ENCODE measurements at places on chromosomes 13 and 19. TPM values are rescaled to one million over a fixed set of nuclear protein-coding genes. Genes with fewer than 3 reads are reported as not detected.
A peak's percentile ranks its signal among the peaks of the same experiment; 100 is the strongest.

DNA sequence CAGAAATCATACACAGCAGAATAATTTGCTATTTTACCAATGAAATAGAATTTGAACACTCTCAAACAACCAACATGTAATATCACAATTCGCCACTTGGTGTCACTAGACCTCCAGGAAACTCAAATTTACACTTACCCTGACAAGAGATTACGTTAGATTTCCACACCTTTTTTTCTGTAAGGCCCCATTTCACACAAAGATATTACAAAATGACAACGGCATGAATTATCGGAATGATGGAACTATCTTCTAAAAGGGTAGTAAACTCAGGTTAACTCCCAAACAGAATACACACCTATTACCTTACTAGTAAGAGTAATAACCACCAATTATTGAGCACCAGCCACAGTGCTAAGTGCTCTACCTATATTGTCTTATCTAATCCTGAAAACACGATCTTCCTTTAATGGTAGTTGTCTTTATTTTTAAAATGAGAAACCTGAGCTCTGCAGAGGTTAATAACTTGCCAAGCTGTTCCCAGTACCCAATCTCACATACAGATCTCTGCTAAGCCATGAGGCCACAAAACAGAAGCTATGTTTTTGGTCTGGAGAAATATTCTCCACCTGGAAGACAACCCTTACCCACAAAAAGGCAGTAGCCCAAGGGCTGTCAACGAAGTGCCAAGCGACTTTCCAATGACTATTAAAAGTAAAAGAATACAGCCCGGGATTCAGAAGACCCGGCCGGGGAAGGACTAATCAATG lies 152.4 kb downstream of the DCLK1 start:
- DNase-seq = peak; percentile 66

DNA sequence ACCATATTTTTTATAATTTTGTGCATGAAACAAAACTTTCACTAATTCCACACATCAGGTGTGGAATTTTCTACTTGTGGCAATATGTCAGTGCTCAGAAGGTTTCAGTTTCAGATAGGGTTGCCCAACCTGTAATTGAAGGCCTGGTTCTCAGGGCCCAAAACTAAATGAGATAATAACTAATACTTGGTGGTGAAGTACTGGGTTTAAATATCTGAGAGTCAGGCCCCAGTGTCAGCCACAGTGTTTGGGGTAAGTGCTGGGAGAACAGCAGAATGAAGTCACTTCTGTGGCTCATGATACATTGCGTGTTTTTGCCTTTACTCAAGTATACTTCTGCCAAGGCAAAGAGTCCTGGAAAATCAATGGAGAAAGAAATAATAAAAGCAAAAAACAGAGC lies 5.6 kb downstream of the SAFB start:
- DNase-seq = no peak

GRCh38 chr13:40776681-40777165 lies 5.7 kb upstream of the MRPS31 start:
- DNase-seq = no peak

F7 gene
- polyA plus RNA-seq = 4.3 TPM

- no peak for DNase-seq
These were observed 123.1 kb downstream of the TUBA3C start for GRCh38 chr13:19058566-19058965.

GRCh38 chr13:41615528-41615855 lies 158.1 kb downstream of the RGCC start:
- no peak for DNase-seq

GRCh38 chr13:82815791-82816190 lies 1066.5 kb downstream of the SLITRK1 start:
- no peak for DNase-seq

GRCh38 chr13:31204592-31204991 lies 4.8 kb downstream of the B3GLCT start:
- DNase-seq = no peak

RDH8 gene
- polyA plus RNA-seq = 0.40 TPM

- DNase-seq = no peak
These were observed 6.6 kb upstream of the DHDH start for GRCh38 chr19:48926909-48927308.

CASP14 gene
- 0.05 TPM for polyA plus RNA-seq

DNA sequence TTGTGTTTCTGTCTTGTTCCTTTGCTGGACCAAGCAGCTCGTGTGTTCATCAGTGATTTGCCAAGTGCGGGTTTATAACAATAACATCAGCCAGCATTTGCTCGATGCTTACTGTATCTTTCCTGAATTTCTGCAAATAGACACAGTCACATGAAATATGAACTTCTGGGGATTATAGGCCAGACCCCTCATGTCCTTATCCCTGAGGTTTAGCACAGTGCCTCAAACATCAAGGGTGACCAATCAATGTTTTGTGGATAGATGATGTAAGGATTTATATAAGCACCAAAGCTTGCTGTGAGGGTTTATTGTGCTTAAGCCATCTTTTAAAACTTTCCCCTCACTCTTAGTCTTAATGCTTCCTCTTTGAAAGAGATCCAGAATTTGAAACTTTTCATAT lies 323.9 kb downstream of the SLC7A1 start:
- no peak for DNase-seq

DNA sequence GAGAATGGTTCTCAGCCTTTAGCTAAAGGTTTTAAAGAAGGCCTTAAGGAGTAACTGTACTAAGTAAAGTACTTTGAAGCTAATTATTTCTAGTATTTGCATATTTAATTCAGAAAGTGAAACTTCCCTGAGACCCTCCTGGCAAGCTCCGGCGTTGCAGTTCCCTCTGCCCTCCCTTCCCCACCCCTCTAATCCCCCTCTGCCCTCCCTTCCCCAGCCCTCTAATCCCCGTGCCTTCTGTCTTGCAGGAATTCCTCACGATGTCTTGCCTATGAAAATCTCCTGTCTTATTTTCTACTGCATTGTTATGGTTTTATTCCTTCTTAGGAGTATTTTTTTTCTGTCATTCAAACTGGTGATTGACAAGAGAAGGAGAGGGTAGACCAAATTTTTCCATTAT lies 236.9 kb downstream of the COL4A1 start:
- DNase-seq = no peak
